ENCODE measurements at places on chromosomes 5 and 9.

DNA sequence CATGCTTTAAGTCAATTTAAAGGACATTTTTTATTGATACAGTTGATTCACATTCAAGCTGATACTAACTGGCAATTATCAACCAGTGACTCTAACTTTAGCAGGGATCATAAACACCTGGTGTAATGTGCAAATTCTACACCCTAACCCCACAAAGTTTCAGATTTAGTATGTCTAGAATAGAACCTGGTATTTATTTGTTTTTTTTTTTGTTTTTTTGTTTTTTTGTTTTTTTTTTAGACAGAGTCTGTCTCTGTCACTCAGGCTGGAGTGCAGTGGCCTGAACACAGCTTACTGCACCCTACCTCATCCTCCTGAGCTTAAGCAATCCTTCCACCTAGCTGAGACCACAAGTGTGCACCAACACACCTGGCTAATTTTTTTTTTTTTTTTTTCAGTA, 311.2 kb upstream of the SEMA6A start:
- DNase-seq: no peak

GRCh38 chr9:84481231-84481630, 140.7 kb upstream of the SLC28A3 start:
- no peak for DNase-seq

DNA sequence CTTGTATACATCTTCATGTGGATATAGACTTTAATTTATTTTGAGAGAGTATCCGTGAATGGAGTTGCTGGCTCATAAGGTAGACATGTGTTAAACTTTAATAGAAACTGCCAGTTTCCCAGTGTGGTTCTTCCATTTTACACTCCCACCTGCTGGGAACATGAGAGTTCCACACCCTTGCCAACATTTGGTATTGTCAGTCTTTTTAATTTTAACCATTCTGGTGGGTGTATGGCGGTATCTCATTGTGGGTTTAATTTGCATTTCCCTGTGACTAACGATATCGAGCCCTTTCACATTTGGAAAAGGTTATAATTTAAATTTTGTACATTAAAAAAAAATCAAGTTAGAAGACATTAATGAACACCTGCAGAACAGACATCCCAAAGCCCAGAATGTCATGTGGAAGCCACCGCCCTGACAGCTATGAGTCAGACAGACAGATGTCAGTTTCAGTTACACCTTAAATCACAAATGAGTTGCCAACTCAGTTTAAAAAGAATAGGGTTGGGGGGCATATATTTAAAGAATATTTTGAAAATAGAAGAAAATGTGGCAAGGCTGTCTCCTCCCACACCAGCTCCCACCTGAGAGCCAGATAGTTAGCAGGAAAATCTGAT, 36.9 kb downstream of the ANKRD33B start:
- no peak for DNase-seq

DNA sequence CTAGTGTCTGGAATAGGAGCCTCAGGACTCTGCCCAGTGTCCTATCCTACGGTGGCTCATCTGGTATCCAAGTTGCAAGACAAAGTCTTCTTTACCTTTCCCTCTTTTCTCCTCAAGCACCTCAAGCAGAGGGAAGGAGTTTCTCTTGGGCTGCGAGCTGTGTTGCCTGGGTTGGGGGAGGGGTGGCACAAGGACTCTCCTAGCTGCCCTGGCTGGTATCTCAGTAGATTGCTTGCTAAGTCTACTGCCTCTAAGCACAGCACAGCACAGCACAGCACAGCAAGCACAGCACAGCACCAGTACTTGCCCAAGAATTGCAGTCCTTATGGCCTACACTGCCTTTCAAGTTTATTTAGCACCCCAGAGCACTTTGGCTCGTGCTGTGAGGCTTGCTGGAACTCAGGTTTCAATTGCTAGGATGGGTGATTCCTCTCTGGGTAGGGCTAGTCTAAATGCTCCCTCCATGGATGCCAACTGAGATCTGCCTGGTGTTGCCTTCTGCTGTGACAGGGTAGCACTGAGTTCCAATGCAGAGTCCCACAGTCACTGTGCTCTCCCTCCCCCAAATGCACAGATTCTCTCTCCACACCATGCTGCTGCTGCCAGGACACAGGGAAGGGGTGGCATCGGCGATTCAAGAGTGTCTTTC, 213.1 kb upstream of the POU5F2 start:
- DNase-seq: no peak

DNA sequence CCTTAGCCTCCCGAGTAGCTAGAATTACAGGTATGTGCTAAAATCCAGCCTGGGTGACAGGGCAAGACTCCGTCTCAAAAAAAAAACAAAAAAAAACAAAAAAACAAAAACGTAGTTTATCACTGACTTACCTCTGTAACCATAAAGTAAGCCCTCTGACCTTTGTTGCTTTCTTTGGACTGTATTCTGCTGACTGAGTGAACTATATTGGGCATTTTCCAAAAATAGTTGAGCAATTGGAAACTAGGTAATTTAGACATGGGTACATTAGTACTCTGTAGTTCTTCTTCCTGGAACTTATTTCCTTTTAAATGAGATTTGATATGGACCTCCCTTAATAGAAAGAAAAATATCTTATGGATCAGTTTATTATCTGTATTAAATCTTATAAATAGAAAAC, 66.6 kb downstream of the ANKHD1 start:
- DNase-seq: no peak

GRCh38 chr9:138112791-138113600, 235.4 kb downstream of the CACNA1B start:
- no peak for DNase-seq

DNA sequence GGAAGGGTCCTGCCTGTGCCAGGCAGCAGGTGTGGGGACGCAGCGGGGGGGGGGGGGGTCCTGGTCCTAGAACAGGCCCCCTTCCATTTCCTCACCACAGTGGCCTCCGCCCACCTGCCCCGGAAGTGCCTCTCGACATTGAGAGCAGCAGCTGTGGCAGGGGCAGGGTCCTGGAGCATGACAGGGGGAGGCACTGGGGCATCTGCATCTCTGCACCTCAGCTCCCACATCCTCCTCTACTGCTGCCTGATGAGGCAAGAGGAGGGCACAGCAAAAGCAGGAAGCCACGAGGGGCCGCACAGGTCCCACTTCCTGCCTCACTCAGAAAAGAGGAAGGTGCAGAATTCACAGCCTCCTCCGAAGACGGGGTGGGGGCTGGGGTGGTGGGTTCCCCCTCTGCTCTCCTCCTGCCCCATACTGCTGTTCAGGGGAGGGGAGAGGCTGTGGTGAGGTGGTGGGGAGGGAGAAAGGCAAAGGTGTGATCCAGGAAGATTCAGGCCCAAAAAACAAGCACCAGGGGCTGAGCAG, 14.8 kb downstream of the AKNA start:
- peak; percentile 39 for DNase-seq

DNA sequence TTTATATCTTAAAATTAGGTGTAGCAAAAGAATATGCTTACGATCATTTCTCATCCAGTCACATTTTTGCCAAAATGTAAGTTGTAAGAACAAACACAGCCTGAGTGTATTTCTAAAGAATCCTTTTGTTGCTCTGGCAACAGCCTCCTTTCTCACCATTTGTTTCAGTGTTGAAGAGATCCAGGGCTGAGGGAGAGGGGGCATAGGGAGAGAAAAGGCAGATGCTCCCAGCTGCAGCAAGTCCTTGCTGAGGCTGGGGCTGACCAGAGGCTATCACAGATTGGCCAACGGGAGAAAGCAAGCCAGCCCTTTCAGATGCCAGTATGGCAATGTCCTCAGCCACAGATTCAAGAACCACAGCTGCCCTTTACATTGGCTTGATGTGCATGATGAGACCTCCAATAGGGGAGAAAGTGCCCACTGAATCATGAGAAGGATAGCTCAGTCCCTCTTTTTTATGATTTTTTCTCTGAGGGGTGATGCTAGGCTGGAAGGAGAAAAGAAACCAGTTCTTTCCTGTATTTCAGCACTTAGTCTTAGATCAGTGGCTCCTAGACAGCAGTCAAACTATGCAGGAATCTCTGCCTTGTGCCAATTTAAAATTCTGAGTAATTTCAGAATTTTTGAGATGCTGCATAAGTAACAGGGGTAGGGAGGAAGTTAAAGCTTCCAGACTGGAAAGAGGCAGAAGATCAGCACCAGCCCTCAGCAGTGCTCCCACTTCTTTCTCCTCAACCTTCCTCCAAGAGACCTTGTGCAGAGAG, 142.1 kb downstream of the LHFPL2 start:
- DNase-seq: no peak

- no peak for DNase-seq
Observed at GRCh38 chr5:25488119-25488518, 843.3 kb upstream of the CDH10 start.

GRCh38 chr5:62614355-62614754, 35.7 kb downstream of the LRRC70 start:
- no peak for DNase-seq

DNA sequence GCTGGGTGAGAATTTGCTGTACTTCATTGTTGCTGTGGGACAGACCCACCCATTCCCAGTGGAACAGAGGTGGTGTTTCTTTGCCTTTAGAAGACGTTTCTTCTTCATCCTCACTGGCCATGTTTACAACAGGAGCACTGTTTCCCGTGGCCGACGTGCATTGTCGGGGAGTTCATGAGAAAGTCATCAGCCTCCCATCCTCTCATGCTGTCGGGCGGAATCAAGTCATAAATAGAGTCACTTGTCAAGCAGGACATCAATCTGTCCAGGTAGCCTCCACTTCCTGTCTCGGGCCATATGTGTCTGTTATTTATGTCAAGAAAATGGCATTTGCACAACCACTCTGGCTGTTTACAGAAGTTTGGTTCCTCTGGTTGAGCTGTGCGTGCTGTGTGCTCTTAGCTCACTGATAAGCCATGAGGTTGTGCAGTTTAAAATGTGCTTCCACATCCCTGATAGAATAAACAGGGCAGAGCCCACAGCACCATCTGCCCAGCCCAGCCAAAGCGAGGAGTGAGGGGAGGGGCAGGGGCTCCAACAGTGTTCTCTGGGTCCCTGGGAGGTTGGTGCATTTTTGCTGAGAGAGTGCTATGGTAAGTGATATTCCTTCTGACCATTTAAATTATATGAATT, 401.9 kb upstream of the IRX2 start:
- DNase-seq: no peak

DNA sequence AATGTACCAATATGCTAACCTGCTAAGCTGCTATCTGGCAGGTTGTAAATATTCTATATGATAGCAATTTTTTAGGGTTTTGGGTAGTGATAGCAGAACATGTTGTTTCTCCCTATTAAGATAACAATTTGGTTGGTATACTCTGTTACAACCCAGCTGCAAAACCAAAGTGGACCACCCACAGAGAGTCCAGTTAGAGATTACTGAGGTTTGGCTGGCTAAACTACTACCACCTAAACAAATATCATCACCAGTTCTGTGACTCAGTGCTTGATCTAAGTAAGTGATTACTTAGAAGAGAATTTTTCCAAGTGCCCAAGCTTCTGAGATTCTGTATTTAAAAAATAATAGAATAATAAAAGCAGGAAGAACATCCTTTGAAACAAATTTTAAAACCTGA, 72.3 kb downstream of the XRCC4 start:
- no peak for DNase-seq

- DNase-seq: no peak
Observed at GRCh38 chr5:138789771-138790242, 36.6 kb downstream of the CTNNA1 start.

GRCh38 chr5:68344447-68345111, 129.0 kb downstream of the PIK3R1 start:
- DNase-seq: no peak

GRCh38 chr9:21294904-21295538, 10.1 kb downstream of the IFNA5 start:
- no peak for DNase-seq

DNA sequence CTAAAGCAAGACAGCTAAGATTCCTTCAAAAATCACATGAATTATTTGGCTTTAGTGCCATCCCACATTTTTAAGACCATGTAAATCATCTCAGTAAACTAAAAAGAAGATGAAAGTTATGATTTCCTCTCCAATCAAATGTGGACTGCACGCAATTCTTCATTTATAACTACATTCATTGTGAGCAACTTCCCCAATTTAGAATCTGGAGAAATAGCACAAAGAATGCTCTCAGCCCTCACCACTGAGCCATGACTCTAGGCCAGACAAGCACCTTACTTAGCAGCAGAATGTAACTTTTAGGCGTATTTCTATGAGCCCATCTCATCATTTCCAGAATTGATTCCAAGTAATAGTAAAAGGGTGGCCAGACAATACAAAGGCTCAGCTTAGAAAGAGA, 616.6 kb downstream of the TLE1 start:
- DNase-seq: no peak

GRCh38 chr5:131637694-131638093, 2.7 kb upstream of the RAPGEF6 start:
- DNase-seq: no peak

- DNase-seq: no peak
Observed at GRCh38 chr5:116685931-116686330, 111.3 kb upstream of the SEMA6A start.

DNA sequence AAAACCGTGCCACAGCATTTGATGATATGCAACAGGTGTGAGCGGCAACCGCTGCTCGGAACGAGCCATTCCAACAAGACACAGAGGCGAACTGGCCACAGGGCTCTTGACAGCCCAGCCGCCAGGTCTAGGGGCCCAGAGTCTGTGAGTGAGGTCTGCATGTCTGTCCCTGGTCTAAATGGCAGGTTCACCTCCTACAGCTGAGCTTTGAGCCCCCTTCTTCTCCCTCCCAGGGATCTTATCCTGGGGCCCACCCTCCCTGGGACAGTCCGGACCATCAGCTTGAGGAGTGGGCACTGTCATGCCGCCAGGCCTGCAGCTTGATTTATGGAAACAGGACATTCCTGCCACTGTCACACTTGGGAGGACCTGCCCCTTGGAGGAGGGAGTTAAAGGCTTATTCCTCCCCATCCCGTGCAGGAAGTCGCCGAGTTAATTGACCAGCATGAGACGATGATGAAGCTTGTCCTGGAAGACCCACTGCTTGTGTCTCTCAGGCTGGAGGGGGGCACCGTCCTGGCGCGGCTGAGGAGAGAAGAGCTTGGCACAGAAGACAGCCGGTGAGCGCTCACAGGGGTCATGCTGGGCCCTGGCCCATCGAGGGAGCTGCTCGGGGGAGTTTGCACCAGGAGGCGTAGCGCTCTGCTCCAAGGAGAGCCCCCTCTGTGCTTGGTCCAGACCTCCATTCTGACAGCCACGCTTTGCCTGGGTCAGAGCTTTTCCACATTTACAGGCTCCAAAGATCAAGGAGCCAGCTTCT, 35.5 kb upstream of the LRRC14B start:
- DNase-seq: no peak

DNA sequence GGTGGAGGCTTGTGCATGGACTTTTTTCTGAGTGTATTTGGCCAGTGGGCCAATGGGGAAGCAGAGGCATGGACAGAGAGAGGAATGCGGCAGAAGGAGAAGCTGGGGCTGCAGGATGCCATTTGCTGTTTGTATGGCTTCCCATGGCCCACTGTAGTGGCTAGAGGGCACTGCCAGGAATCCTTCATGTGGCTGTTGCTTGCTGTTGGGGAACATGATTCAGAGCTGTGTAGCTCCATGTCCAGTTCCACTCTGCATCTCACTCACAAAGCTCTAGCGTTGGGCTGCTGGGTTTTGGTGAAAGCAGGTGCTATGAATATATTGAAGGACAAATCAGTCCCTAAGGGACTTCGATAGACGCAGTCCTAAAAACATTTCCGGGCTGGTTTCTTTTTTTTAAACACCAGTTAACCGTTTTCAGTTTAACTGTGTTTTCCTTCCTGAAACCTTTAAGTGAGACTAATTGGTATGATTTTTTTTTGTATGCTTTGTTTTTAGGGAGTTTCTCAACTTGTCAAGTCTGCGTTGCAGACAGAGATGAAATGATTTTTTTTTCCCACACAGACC, 51.3 kb downstream of the SLC22A5 start:
- no peak for DNase-seq

All from stimulated activated CD4-positive, alpha-beta T cell treated with anti-CD3 and anti-CD28 coated beads, Interleukin-1b, Interleukin-23, amount 100 ng/mL, for 1 hour (primary cell).